GM18507 (cell line): ENCODE measurements at places on chromosomes 1 and 21.

GRCh38 chr1:100883963-100884362 lies 10.7 kb downstream of the EXTL2 start:
- DNase-seq, result no peak

GRCh38 chr1:248802454-248802853 lies 23.3 kb downstream of the SH3BP5L start:
- DNase-seq, result no peak

DNA sequence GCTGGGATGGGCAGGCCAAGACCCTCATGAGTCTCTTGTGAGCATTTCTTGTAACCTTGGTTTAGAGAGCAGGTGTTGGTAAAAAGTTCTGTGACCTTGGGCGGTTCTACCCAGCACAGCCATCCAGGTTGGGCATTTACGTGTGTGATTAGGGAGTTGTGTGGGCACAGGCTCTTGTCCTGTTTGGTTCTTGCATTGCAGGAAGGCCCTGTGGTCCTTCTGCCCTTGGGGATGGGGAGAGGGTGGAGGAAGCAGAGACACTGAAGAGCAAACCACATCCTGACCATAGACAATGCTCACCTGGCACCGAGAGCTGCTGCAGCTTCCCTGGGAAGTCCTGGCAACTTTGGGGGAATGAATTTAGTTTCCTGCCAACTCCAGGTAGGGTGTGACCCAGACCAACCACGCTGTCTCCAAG lies 25.6 kb downstream of the RNF187 start:
- no peak for DNase-seq

DNA sequence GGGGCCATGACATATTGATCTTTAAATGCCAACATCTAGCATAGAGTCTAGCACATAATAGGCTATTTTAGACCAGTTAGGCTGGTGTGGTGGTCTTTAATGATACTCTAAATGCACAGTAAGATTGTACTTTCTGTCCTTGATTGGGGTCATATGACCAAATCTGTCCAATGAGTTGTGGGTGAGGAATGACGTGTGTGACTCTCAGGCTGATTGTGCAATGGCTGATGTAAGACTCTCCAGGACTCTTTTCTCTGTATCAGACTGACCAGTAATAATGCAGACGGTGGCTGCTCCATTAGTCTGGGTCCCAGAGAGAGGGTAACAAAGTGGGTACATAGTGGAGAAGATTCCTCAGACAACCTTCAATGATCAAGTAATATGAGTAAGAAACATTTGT lies 541.6 kb upstream of the CAMK1G start:
- DNase-seq, result no peak

- DNase-seq, result no peak
Measured at GRCh38 chr1:172699111-172699510, 40.2 kb downstream of the FASLG start.

DNA sequence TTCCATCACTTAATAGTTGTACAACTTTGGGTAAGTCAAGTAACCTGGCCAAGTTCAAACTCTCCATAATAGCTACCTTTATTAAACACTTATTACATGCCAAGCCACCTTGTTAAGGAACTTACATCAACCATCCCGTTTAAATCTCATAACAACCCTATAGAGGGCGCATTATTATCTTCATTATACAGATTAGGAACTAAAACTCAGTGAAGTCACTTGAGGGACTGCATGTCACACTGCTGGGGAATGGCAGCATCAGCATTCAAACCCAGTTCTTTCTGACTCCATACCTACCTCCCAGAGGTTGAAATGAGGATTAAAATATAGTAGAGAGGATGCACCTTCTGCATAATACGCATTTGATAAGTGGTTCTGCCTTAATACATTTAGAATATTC lies 47.1 kb upstream of the PLA2G2C start:
- DNase-seq, result no peak

DNA sequence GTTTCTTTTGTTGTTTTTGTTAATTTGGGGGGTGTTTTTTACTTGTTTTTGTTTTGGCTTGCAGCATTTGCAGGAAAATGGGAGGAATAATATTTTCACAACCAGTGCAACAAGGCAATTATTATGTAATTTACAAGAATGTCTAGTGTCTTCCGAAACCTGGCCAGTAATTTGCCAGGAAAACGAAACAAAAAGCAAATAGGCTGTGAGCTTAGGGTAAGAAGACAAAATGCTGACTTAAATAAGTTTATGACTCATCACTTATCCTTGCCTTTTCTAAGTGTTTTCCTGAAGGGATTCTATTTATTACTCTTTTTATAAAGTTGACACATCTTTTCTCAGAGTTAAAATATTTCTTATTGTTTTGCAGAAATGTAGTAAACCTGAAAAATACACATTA lies 49.8 kb downstream of the KCNT2 start:
- no peak for DNase-seq

GRCh38 chr1:170664828-170665612 lies 1.1 kb downstream of the PRRX1 start:
- no peak for DNase-seq

DNA sequence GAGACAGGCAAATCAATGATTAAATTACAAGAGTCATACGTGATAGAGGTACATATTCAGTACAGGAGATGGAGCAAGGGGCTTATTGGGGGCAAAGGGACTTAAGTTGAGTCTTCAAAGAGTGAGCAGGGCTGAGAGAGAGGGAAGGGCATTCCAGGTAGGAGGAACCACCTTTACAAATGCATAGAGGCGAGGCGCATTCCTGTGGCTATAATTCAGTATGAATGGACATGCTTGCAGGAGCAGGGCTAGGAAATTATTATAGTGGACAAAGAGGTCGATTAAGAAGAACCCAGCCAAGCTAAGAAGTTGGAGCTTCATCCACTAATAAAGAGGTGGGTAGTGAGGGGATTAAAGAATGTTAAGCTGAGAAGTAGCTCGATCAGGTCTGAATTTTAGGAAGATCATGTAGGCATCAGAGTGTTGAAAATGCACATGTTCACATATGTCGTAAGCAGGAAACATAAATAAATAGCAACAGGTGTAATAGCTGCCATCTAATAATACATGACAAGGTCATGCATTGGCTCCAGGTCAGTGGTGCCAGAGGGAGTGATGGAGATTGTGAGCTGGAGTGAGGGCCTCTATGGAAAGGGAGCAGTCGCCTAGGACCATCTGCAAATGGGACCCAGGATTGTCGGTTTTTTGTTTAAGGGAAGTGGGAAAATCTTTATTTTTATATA lies 12.0 kb upstream of the HNRNPU start:
- DNase-seq, result no peak
